ENCODE measurements at places on chromosomes 16 and 17.

GRCh38 chr16:67942200-67942509 lies 1.8 kb downstream of the LCAT start:
- peak; percentile 43 for DNase-seq

DNA sequence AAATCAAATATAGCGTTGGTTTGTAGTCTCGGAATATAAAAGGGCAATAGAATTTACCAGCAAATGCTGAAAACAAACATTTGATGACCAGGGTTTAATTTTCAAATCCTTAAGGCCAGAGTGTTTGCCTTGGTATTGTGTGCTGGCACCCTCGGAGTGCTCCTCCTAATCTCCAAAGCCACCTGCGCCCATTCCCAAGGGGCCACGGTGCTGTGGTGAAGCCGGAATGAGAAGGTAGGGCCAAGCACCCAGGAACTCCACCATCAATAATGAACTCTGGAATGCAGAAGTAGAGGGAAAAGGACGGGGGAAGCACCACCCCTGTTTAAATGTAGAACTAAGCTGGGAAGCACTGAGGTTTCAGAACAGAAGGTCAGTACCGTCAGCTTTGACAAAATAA lies 51.9 kb downstream of the COG7 start:
- DNase-seq = no peak

- DNase-seq = no peak
Observed at GRCh38 chr16:48446534-48446920, 61.3 kb upstream of the SIAH1 start.

GRCh38 chr17:50468304-50469207 lies at the start of gene CHAD:
TSS of gene CHAD (minus strand) at chr17:50468880. CDS start at chr17:50468813, 67 bp downstream.
- no peak for DNase-seq

GRCh38 chr17:65685110-65685509 lies 123.7 kb upstream of the AXIN2 start:
- DNase-seq = no peak

- peak; percentile 61 for DNase-seq
Observed at GRCh38 chr16:85055493-85056210, 28.1 kb downstream of the KIAA0513 start.

GRCh38 chr16:87954361-87954760 lies 3.1 kb downstream of the BANP start:
- no peak for DNase-seq

Measured in activated T-cell treated with anti-CD3 and anti-CD28 coated beads, Interleukin-2, amount 50 U/mL, for 1 hour (primary cell).